ENCODE measurements at places on chromosomes 11 and 22.

- no peak for DNase-seq
Measured at GRCh38 chr11:65539744-65540289, 14.9 kb downstream of the SCYL1 start.

DNA sequence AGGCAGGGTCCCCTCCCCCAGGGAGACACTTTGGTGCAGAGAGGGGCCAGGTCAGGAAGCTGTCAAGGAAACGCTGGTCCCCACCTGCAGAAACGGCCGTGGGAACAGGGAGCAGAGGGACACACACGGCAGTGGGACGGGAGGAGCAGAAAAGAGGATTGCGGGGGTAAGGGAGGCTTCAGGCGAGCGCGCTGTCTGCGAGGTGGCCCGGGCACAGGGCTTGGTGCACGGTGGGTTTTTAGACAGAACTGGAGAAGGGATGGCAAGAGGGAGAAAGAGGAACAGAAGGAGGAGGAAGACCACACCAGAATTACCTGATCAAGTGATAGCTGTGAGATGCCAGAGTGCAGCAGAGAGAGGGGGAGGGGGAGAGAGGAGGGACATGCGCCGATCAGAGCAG, 6.0 kb upstream of the KLHL35 start:
- DNase-seq: no peak

- no peak for DNase-seq
Measured at GRCh38 chr11:130573767-130574166, 125.3 kb downstream of the ADAMTS15 start.

GRCh38 chr11:8258784-8259183, 4.9 kb downstream of the LMO1 start:
- peak; percentile 60 for DNase-seq

GRCh38 chr11:57464539-57465181, 4.3 kb downstream of the RTN4RL2 start:
- DNase-seq: no peak

DNA sequence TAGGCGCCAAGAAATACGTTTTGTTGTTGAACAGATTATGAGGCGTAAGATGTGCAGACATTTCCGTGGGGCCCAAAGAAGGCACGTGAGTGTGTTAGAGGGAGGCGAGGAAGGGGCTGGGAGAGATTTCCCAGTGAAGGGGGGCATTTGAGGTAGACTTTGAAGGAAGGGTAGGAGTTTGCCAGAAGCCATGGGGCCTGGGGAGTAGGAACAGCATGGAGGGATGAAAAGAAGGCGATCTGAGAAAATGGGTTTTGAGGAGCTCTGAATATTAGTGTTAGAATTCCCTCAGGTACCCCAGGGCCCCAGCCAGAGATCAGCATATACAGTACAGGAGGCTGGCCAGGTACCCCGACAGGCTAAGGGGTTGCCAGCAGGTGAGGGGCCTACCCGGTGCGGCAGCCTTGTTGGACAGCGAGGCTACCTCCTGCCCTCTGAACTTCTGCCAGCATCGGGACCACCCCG, 414 bp upstream of the MIEF1 start:
- DNase-seq: no peak

DNA sequence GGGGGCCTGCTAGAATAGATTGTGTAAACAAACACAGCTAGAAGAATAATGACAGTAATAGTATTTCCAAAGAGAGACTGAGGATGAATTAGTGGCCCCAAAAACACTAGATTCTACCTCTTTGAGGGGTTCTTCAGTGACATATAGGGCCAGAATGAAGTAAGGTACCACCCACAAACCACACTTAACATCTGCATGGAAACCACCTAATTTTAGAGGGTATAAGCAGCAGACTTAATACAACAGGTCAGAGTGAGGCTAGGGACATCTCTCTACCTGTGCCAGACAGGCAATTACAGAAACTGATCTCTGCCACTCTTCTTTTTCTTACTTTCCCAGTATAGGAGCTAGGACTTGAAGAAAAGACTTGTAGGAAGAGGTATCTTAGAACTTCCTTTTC, 20.1 kb downstream of the ELP4 start:
- no peak for DNase-seq

DNA sequence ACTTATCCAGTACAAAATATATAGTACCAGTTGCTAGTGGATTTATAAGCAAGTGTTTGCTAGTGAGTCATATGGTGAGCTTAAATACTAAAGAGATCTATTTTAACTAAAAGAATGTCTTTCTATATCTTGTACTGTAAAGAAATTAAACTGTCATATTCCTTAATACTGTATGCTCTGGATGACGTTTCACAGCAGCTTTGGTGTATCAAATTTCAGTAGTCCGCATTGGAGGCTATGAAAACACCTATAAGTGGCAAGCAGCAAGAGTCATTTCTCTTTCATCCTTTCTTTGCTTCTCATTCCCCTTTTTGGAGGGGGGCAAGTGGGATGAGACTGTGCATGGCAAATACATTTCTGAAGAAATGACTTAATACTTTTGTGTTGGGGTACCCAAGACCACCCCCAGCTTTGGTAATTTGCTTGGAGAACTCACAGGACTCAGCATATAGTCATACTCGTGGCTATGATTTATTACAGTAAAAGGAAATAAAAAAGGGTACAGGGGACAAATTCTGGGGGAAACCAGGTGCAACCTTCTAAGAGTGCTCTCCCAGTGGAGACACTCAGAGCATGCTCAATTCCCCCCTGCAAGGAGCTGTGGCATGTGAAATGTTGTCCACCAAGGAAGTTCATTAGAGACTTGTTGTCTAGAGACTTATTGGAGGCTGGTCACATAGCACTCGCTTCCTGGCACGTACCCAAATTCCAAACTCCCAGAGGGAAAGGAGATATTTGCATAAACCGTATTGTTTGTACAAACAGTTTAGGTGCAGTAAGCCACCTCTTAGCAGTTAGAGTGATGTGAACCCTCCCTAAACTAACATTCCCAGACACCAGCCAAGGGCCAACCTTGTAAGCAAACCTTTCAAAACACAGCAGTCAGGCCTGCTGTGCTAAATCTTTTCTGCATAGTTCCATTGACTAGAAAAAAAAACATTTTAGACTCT, 210.8 kb downstream of the PGR start:
- no peak for DNase-seq

GRCh38 chr11:129933262-129933661, 37.9 kb upstream of the NFRKB start:
- no peak for DNase-seq

DNA sequence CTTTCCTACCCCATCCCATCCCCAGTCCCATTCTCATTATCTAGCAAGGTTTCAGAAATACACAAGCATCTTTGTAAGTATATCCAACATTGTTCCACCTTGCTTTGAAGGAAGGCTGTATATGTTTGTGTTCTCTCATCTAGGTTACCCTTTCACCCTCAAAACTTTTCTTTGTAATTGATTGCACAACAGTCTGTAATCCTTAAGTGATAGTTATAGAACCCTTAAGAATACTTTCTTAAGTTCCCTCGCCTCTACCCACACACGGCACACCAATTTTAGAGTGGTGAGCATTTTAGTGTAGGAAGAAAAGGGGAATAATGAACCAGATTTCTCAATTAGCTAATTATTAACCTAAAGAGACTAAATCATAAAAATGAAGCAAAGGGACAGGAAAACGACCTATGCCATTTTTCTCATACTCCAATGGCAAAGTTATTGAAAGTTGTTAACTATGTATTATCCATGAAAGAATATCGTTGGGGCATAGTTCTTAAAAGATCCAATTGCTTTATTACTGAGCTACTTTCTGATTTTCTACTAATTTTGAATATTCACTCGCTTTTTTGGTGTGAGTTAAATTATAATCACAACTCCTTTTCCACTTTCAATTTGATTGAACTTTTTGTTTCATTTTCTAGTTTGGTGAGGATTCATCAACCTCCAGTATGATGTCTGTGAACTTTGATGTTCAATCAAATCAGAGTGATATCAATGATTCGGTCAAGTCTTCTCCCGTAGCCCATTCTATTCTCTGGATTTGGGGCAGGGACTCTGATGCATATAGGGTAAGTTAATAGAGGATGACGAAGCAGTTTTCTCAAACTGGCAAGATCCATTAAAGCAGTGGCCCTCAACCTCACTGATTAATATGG, 44.9 kb downstream of the TTC17 start:
- DNase-seq: no peak

DNA sequence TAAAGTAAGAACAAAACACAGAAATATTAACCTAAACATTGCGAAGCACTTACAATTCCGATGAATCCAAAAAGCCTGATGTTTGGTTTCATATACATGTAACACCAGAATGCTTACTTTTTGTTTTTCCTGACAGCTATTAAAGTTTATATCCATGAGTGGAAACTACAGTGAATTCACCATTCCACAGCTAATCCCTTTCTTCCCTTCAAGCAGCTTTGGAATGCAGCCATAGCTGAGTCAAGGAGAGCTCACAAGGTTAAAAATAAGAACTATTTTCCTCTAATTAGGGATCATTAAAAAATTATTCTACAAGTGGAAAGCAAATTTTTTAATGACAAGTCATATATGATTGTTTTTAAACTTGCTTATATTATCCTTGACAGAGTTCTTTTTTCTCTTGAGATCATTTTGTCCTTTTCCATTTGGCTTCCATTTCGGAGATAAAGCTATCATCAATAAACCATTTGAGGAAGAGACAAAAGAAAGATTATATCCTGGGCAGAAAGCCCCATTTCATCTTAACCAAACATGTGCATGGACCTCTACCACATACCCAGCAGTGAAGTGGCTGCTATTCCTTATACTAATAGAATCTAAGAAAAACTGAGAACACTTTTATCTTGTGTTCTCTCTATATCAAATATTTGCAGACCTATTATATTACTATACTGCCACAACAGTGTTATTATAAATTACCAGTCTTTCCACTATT, 19.7 kb upstream of the FIBIN start:
- DNase-seq: no peak

GRCh38 chr11:72245263-72245816, 1.4 kb upstream of the PHOX2A start:
- DNase-seq: no peak

DNA sequence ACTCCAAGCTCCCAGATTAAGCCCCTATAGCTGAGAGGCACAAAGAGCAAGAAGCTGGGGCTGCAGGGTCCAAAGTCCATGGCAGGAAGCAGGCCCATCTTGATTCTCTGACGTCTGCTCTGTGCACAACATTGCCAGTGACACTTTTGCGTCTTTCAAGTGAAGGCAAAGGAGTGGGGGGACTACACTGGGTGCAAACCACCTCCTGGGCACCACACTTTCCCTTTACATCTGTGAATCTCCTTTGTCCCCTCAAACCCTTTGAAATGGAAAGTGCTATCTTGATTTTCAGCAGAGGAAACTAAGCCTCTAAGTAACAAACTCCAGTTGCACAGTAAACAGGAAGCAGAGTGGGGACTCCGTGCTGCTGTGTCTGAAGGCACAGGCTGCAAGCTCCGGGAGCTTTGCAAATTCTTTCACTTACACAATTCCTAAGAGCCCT, 428.0 kb downstream of the LARGE1 start:
- DNase-seq: no peak

DNA sequence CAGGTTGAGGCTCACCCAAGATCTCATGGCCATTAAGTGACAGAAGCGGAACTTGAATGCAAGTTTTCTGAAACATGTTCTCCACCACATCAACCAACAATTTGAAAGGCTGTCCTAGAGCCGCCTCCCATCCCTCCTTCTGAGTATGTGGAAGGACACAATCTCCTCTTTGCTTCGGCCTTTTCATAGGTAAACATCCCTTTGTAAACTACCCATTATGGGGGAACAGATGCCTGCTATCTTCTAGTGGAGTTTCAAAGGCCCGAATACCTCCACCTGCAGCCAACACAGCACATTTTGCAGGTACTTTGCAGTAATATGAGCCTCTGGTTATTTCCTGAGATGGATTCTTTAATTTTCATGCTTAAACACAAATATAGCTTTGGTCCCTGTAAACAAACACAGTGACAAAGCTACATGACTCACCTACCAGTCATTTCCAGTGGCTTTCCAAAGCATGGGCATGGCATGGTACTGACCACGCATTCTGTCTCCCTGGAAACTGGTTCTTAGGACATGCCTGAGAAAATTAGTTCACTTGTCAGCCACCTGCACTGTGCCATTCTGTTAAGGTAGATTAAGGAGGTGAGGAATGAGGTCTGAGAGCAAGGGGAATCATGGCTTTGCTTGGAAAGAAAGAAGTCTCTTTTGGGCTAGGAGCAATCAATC, 60.2 kb downstream of the EHF start:
- DNase-seq: peak; percentile 83

GRCh38 chr11:108726077-108726800, 61.4 kb downstream of the DDX10 start:
- no peak for DNase-seq

- DNase-seq: no peak
Measured at GRCh38 chr11:41519696-41520095, 60.2 kb upstream of the LRRC4C start.

DNA sequence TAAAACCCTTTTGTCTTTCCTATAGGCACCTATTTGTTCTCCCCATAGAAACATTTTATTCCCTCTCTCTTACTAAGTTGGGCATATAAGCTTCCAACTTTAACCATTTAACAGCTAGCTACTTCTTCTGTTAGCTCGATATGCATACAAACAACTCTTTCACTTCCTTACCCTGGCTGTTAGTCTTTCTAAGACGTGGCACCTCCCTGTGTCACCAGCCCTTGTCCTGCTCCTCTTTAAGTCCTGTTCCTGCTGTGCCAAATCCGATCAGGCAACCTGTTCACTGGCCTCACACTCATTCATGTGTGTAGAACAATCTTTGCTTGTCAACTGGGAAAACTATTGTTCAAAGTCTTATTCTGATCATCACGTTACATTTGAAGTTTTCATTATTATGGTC, 1376.1 kb upstream of the TENM4 start:
- DNase-seq: no peak

DNA sequence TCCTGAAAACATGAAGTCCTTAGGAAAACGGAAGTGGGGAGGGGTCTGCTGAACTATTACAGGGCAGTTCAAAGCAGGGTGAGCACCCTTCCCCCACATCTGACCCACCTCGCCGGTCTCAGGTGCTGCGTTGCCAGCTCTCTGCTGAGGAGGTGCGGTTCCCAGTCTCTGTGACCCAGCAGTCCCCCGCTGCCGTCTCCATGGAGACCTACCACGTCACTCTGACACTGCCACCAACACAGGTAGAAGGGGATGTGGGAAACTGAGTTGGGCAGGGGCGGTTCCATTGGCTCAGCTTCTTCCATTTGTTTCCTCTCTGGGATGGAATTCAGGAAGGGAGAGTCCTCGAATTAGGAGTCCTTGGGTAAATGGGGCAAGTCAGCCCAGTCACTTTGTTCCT, 3.3 kb downstream of the C2CD2L start:
- DNase-seq: no peak
